Occipital lobe (tissue), 3 donors: ENCODE measurements at places on chromosomes 5 and 9. TPM values are rescaled to one million over a fixed set of nuclear protein-coding genes. Genes with fewer than 3 reads are reported as not detected.

The AIF1L gene
- total RNA-seq = 17.8 TPM

The SLC9A3 gene
- 1.4 TPM for total RNA-seq

The SHISAL2B gene
- not detected for total RNA-seq

The PCDHA3 gene
- 21.2 TPM for total RNA-seq

The C9orf152 gene
- total RNA-seq = not detected

The PCDHGB2 gene
- total RNA-seq = 8.3 TPM

The TXNDC15 gene
- total RNA-seq = 112 TPM

The CDO1 gene
- total RNA-seq = 73.2 TPM

The TAF11L2 gene
- not detected for total RNA-seq

The CBY3 gene
- total RNA-seq = not detected

The NMUR2 gene
- total RNA-seq = not detected

The LHX6 gene
- total RNA-seq = 20.0 TPM

The TCOF1 gene
- total RNA-seq = 13.6 TPM

The IFNK gene
- total RNA-seq = not detected

The RNF208 gene
- total RNA-seq = 1.4 TPM

The LCN15 gene
- not detected for total RNA-seq

The FBP2 gene
- total RNA-seq = not detected

The SLC46A2 gene
- total RNA-seq = not detected

The RAPGEF1 gene
- total RNA-seq = 26.2 TPM

The ARHGEF37 gene
- 1.4 TPM for total RNA-seq

The FOXD4L4 gene
- total RNA-seq = 0.78 TPM

The MSMP gene
- not detected for total RNA-seq

The CORO2A gene
- total RNA-seq = 5.1 TPM

The FGF1 gene
- 6.9 TPM for total RNA-seq

The TXN gene
- total RNA-seq = 98.9 TPM

The BNC2 gene
- total RNA-seq = 1.6 TPM

The ACTBL2 gene
- total RNA-seq = not detected

The TSTD2 gene
- total RNA-seq = 43.0 TPM

The TMEM232 gene
- total RNA-seq = 19.3 TPM

The TRIM14 gene
- total RNA-seq = 2.2 TPM

The DMRT3 gene
- total RNA-seq = 0.16 TPM

The IL5 gene
- total RNA-seq = not detected

The GMCL2 gene
- not detected for total RNA-seq

The LCN2 gene
- total RNA-seq = not detected

The CCDC192 gene
- total RNA-seq = not detected

The ENTPD2 gene
- total RNA-seq = 0.16 TPM

The C8G gene
- not detected for total RNA-seq

The SLC45A2 gene
- total RNA-seq = 0.16 TPM
